ENCODE measurements at places on chromosomes 6 and 20.

GRCh38 chr6:43159599-43159998 is 11.5 kb upstream of the SRF start:
- DNase-seq = no peak

DNA sequence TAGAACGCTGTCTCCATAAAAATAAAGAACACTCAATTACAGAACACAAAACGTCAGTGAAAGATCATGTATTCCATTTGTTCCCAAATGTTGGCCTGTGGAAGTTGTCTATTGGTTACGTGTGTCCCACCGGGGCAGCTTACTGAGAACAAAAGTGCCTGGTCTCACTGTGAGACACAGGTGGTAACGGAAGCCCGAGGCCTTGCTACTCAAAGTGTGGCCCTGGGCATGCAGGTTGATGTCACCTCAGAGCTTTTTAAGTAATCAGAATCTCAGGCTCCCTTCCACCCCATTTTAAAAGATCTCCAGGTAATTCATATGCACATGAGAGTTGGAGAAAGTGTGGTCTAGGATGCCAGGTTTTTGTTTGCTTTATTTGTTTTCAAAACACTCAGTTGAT is 422.5 kb upstream of the OPRM1 start:
- DNase-seq = no peak

- DNase-seq = no peak
Measured at GRCh38 chr6:7242835-7243178, 70.2 kb downstream of the SSR1 start.

GRCh38 chr20:46458866-46459750 is 52.7 kb upstream of the ELMO2 start:
- peak; percentile 7 for DNase-seq

DNA sequence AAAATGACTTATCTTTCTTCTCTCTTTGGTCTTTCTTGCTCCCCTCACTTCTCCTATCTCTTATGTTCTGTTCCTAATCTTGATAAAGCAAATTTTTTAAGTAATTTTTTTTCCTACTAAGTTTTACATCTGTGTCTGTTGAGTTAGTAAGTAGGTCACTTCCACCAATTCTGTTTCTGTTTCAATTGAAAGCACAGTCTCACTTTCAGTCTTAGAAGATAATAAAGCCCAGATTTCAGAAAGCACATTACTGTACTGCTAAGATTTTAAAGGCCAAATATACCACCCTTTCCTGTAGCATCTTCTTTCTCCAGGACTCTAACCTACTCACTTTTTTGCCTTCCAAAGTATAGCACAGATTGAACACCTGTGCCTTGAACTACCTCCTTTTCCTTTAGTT is 866.1 kb upstream of the ADGRB3 start:
- DNase-seq = no peak

DNA sequence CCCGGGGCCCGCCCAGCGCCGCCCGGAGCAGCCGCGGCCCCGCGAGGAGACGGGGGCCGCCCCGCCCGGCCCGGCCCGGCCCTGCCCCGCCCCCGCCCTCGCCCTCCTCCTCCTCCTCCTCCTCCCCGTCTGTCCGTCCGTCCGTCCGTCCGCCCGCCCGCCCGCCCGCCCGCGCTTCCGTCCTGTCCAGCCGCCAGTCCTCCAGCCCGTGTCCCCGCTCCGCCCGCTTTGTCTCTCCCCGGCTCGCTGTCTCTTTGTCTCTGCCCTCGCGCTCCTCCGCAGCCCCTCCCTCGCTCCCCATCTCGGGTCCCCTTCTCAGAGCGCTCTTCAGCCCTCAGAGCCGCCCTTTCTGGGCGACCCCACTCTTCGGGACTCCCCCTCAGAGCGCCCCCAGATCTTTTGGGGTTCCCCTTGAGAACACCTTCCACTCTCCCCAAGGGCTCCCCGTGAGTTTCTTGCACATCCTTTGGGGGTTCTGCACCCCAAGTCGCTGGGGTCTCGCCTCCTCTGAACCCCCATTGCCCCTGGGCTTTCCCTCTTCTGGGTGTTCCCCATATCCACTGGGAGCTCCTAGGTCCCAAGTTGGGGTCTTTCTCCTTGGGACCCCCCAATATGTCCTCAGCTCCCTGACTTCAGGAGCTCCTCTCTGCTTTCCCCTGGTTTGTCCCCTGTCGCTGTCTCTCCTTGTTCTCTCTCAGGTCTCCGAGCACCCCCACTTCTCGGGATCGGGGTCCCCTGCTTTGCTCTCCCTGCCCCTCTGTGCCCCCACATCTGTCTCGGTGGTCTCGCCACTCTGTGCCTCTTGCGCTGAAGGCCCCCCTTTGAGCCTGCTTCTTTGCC is 79.5 kb upstream of the MYL9 start:
- DNase-seq = no peak

- DNase-seq = no peak
Measured at GRCh38 chr6:149461670-149462069, 23.1 kb downstream of the ZC3H12D start.

- no peak for DNase-seq
Measured at GRCh38 chr6:45076217-45076930, 251.8 kb upstream of the RUNX2 start.

GRCh38 chr6:105711216-105711615 is 308.3 kb upstream of the PREP start:
- DNase-seq = no peak

DNA sequence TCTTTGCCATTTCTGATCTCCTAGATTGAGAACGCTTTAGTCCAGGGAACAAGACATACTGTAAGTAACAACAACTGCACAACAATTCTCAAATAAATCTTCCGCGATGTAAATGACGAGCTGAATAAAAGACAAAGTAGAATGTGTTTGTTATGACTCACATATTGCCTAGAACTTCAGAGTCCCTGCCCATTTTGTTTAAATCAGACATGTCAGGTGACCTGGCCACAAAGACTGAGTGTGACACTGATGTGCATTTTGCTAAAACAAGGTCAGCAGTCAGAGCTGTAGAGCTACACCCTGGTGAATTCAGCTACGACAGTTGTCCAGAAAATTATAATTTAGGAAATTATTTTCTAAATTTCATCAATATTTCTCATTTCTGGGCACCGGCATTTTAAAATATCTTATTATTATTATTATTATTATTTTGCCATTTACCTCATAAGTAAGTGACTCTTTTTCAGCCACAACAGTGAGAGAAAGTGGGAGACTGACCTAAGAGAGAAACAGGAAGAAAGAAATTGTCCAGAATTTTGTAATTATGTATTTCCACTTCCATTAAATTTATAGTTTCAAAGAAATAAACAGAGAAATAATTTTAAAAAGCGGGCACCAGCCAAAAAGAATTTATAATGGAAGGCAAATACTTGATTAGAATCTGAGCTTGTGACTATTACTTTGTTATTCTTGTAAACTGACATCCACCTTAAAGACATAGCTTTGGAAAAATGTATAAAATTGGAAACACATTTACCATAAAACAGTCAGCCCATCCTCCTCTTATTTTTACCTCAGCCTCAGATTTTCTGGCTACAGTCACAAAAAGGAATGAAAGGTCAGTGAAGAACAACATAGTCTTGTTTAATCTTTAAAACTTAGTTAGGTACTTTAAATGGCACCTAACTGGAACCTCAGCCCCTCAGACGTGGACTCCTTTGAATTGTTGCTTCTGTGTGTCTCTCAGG is 157.0 kb upstream of the CITED2 start:
- DNase-seq = peak; percentile 54

DNA sequence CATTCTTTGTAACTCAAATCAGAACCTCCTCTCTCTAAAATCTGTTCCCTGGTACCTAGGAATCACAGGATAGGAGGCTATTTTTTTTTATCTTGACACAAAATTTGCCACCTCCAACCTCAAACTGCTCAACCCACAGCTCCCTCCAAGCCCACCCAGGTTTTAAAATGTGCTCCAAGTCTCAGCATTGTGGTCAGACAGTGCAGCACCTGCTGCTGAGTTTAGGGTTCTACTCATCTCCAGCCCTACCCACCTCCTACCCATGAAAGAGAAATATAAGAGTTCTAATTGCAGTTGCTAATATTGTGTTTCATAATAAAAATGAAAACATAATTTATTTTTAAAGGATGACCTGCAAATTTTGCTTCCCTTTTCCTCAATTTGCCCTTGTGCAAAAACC is 496.5 kb downstream of the MAFB start:
- DNase-seq = no peak

DNA sequence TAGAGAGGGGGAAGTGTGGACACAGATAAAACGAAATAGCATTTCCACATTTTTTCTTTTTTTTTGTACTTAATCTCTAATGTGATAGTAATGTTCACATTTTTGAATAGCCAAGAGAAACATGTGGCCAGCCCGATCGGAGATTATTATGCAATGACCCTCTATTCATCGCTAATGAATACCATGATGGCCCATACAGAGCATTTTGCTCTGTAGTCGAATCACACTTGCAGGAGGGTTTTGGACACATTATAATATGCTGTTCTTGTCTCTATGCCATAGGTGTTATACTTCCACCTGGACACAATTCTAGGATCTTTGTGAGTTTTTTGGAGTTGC is 60.1 kb downstream of the MTHFD1L start:
- no peak for DNase-seq

- DNase-seq = no peak
Measured at GRCh38 chr6:109653264-109653663, 37.7 kb downstream of the AK9 start.

DNA sequence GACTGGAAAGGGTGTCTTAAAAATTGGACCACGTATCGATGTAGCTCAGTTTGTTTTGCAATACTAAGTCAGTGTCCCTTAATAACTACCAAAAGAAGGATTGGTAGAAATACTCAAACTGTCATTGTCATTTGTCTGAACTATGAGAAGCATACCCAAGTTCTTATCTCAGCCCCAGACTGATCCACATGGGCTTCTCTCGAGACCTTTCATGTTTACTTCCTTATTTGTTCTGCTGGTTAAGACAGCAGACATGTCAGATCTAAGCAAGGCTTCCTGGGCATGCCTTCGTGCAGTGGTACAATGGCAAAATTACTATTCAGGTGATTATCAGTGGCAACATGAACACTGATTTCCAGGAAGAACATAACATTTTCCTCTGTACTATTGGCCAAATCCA is 211.1 kb upstream of the PHACTR1 start:
- no peak for DNase-seq

DNA sequence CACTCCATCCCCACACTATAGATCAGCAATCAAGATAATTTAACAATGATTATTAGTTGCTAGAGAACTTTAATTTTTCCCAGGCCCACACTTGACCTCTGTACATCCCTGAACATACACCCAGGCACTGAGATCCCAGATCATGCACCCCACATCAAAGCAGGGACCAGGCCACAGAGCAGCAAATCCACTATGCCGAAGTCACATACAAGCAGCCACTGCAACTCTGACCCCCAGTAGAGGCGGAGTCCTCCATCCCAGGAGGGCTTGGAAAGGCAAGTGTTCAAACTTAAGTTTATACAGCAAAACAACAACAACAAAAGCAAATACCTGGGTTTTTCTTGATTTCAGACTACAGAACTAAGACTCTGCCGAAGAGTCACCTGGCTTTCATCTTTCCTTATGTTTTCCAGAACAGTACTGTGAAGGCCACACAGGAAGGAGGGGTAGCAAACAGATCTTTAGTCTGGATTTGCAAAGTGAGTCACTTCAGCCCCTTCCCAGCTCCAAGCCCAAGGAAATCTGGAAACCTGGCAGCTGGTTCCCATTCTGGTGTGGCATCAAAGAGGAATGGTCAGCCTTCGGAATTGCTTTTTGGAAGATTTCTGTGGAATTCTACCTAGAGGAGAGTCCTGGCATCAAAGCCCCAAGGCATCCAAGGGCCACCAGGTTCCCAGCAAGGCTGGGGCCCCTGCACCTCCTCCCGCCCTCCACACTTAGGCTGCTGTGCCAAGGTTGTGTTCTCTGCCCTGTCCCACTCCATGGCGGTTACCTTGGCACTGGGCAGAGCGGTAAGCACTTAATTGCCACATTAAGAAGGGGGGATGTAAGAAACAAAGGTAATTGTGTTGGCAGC is 7.3 kb downstream of the JAG1 start:
- DNase-seq = no peak

GRCh38 chr20:45965169-45966002 is 6.6 kb downstream of the ZNF335 start:
- no peak for DNase-seq

DNA sequence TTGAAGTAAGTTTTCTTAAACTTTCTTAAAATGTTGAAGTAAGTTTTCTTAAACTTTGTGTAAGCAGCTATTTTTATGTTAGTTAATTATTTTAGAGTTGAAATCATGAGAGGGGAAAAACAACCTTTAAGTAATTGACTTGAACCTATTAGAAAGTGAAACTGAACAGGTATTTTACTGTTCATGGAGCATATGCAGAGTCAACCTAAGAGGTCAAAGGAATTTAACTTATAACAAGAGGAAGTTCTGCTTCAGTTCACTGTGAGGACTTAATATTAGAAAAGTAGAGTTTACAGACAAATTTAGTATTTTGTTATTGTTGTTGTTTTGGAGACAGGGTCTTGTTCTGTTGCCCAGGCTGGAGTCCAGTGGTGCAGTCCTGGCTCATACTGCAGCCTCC is 38.0 kb downstream of the CDYL start:
- no peak for DNase-seq

DNA sequence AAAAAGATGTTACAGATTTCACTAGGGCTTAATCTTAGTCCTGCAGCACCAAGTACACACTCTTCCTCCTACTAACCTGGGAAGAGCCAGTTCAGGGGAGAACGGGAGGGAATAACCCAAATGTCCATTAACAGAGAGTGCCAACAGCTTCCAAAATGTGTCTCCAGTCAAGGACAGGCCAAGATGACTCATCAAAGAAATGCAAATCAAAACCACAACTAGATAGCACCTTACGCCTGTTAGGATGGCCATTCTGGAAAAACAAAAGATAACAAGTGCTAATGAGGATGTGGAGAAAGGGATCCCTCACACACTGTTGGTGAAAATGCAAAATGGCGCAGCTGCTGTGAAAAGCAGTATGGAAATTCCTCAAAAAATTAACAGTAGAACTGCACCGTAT is 3.8 kb upstream of the MAS1L start:
- no peak for DNase-seq

- DNase-seq = no peak
Measured at GRCh38 chr6:34985236-34985635, 96.2 kb downstream of the ANKS1A start.

- peak; percentile 96 for DNase-seq
Measured at GRCh38 chr20:56468316-56469076, at the start of gene RTF2. Gene RTF2, plus strand, starts transcription at chr20:56468627. Its CDS starts 71 bp downstream, at chr20:56468698.

- DNase-seq = no peak
Measured at GRCh38 chr20:62246431-62246830, 8.1 kb downstream of the OSBPL2 start.

DNA sequence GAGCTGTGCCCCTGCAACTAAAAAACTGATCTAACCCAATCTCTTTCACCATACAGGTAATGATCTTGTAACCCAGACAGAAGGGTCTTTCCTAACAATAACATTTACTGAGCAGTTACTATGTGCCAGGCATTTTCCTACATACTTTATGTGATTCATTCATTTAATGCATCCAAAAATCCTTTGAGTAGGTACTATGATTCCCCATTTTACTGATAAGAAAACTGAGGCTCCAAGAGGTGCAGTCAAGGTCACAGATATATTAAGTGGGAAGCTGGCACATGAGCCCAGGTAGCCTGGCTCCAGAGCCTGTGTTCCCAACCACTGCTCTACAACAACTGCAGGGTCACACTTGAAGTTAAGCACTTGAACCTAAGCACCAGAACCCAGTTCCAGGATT is 87.6 kb downstream of the NCR2 start:
- DNase-seq = no peak

- no peak for DNase-seq
Measured at GRCh38 chr6:41426888-41427641, 91.7 kb downstream of the NCR2 start.

GRCh38 chr6:168534265-168534664 is 93.3 kb downstream of the SMOC2 start:
- no peak for DNase-seq

GRCh38 chr6:44332585-44332984 is 9.9 kb upstream of the SPATS1 start:
- no peak for DNase-seq

- no peak for DNase-seq
Measured at GRCh38 chr6:5814116-5814515, 192.6 kb downstream of the NRN1 start.

Measured in stimulated activated CD4-positive, alpha-beta T cell treated with anti-CD3 and anti-CD28 coated beads, Interleukin-4, amount 100 ng/mL, for 24 hours (primary cell).